Suprapubic skin (tissue), 4 donors: ENCODE measurements at places on chromosomes 7 and 10. TPM values are rescaled to one million over a fixed set of nuclear protein-coding genes. Genes with fewer than 3 reads are reported as not detected.
A peak's percentile ranks its signal among the peaks of the same experiment; 100 is the strongest.

VWA2 gene
- total RNA-seq = 31.0 TPM

CC2D2B gene
- total RNA-seq = 3.9 TPM

PRPS1L1 gene
- total RNA-seq = not detected

C10orf67 gene
- total RNA-seq = 1.4 TPM

PRSS37 gene
- not detected for total RNA-seq

CALCR gene
- total RNA-seq = not detected

MBL2 gene
- not detected for total RNA-seq

TLL2 gene
- 0.60 TPM for total RNA-seq

ADCK2 gene
- total RNA-seq = 65.9 TPM

NKX2-3 gene
- total RNA-seq = not detected

NME8 gene
- 7.3 TPM for total RNA-seq

ADRA2A gene
- 2.3 TPM for total RNA-seq

DNA sequence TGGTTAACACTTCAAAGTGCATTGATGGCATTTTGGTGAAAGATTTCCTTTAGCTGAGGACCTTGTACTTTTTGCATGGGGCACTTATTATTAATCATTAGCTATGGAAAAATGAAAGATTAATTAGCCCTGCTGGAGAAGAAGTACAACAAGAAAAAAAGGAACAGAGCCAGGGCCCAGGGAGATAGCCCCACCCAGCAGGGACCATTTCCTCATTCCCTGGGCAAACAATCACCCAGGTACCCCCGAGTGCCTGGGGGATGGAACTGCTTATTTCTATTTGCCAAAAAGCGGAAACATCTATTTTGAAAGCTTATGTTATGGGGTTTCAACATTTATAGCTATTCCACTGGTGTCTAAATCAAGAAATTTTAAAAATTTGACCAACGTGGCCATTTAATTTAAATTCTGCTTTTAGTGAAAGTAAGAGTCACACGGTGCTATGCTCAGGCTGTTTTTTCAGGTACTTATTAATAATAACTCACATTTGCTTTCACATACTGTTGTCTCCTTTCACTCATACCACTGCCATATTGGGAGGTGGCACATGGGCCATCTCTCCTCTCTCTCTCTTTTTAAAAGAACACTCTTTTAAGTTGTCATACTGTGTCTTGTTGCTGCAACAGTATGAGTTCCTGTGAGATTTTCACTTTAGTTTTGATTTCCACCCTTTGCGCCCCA lies 143.6 kb upstream of the KIF5B start:
- H3K27ac ChIP-seq = no peak overlapping the region
- H3K27me3 ChIP-seq = no peaks in the 10 kb centered on the region
- H3K4me3 ChIP-seq = no peak overlapping the region
- DNase-seq = no peak

GRCh38 chr7:55546814-55547213 lies 25.5 kb downstream of the VOPP1 start:
- H3K4me3 ChIP-seq = no peak overlapping the region
- peak; percentile 81 for DNase-seq
- H3K27me3 ChIP-seq = no peaks in the 10 kb centered on the region

DNA sequence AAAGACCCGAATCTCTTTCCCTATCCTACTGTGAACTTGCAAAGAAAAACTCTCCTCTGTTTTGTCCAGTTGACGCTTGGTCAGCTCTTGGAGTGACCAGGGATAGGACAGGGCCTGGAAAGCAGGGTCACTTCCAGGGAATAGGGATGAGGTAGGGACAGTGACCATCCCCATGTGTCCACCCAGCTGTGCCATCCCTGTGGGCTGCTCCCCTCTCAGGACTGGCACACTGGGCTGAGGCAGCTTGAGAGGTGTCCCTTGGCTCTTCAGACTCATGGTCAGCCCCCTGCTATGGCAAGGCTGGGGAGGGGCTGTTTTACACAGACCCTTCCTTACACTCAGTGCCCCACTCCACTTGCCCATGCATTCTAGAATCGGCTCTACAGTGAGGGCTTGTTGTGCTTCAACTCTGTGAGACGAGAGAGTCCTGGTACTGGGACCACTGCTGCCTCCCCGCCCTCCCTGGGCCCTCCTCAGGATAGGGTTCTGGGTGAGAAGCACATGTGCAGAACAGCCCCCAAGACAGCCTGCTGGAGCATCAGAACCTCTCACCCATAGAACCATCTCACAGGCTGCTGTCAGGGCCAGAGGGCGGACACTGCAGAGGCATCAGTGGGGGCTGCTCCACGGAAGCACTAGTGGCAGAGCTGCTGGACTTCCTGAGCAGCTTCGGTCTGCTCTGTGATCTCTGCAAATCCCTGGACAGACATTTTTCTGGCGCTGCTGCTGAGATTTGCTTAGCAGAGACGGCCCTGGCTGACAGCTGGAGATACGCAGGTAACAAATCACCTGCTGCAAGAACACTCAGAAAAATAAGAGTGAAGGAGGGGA lies 202.8 kb upstream of the CXCL12 start:
- H3K27ac ChIP-seq = no peak overlapping the region
- H3K4me3 ChIP-seq = no peak overlapping the region

DNA sequence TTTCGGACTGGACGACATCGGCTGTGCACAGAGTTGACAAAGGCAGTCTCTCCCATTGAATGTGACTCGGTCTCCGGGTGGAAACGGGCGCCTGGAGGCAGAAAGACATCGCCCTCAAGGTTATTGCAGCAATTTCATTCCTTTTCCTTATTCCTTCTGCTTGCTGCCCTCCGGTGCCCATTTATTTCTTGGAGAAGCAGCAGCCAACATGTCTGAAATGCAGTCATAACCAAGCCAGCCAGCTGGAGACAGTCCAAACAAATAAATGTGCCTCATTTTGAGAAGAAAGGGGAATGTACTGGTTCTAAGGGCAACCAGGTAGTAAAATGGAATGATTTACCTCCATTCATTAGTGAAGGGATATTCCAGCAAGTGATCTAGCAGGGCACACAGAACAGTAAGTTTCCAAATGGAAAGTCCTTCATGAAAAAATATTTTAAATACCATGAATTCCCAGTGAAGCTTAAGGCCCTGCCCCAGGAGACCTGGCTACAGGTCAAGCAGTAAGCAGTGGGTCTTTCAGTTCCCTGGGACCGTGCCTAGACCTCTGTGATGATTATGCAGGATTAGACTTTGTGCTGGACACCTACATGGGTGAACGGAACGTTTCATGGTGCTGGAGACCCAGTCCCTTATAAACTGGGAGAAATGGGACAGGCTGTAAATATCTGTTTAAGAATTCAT lies 86.6 kb downstream of the ABLIM1 start:
- no peaks in the 10 kb centered on the region for H3K36me3 ChIP-seq
- H3K27me3 ChIP-seq = no peaks in the 10 kb centered on the region
- H3K27ac ChIP-seq = no peak overlapping the region

DNA sequence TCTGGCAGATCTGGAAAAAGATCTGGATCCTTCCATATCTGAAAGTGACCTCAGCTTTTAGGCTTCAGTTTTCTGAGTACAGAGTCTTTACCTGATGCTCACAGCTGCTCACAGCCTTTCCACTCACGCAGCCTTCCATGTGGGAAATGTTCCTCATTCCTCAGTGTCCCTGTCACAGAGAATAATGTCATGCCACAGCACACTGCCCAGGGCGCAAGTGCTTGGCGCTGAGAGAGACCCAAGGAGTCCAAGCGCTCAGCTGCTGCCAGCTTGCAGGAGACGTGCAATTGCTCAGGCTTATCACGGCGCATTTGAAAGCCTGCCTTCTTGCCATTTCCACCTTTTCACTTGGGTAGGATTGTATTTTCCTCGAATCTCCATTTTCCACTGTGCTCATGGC lies 271.9 kb upstream of the MKI67 start:
- H3K36me3 ChIP-seq = no peaks in the 10 kb centered on the region
- DNase-seq = no peak
- no peak overlapping the region for H3K27ac ChIP-seq
- H3K4me3 ChIP-seq = no peak overlapping the region
- H3K4me1 ChIP-seq = no peaks in the 10 kb centered on the region

- no peak for DNase-seq
- H3K27me3 ChIP-seq = no peaks in the 10 kb centered on the region
- H3K4me3 ChIP-seq = no peak overlapping the region
- no peaks in the 10 kb centered on the region for H3K36me3 ChIP-seq
Observed at GRCh38 chr10:97157578-97158095, 28.1 kb downstream of the SLIT1 start.

DNA sequence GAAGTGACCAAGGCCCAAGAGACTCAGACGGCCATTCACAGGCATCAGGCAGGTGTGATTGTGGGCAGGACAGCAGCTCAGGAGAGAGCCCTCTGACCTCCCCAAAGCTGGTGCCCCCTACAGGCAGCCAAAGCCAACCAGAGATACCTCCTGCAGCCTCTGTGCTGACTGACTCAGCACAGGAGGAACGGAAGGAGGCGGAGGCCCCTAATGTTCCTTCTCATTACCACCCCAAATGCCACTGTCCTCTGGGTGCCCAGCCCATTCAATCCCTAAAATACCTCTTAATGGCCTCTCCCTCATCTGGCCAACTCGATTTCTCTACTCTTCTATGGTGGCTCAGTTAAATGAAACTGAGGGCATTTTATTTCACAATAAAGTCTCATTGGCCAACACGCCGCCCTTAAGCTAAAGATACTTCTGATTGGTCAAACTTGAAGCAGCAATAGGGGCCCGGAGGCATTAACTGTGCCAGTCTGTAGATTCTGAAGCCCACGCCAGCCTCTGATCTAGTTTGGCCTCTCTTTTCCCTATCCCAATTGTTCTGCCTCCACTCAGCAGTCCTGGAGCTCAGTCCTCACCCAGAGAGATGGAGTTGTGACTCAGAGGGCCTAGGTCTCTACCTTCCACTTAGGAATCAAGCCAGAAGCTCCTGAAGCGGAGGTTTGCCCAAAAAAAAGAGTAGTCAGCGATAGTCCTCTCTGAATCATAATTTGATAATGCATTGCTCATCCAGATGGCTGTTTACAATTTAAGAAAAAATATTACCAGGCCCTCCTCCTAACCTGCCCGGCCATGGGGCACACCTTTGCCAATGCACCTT lies 1.2 kb downstream of the CYREN start:
- H3K4me3 ChIP-seq = peak overlapping the region; percentile 84
- peaks cover 51% of the 10 kb centered on the region for H3K4me1 ChIP-seq
- H3K27ac ChIP-seq = peak overlapping the region; percentile 97
- H3K36me3 ChIP-seq = peaks cover 41% of the 10 kb centered on the region
- no peaks in the 10 kb centered on the region for H3K27me3 ChIP-seq

DNA sequence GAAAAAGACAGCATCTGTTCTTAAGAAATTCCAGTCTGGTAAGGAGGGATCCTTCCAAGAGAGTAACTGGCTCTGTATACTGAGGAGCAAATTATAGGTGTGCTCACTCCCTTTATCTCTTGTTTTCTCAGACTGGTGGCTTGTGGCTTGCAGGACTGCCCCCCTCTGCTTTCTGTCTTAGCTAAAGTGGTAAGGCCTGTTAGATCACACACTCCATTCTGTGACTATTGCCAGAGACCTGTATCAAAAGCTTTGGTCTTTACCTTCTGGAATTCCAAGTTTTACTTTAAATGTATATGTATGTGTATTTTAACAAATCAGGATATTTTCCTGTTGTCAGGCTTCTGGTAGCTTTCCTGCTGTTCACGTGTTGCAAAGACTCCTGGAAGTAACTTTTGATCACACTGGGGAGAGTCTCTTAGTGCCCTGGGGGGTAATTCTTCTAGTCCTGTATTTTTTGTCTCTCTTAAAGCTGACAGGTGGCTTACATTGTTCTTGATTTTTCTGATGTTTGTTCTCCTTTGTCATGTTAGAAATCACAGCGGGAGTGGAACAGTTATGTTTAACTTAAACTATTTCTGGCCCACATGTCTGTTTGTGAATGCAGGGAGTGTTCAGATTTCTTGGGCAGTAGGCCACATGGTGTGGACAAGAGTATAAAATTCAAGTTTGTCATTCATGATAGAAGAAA lies 99.0 kb downstream of the PLPP4 start:
- no peak overlapping the region for H3K4me3 ChIP-seq
- H3K4me1 ChIP-seq = no peaks in the 10 kb centered on the region
- no peak for DNase-seq
- no peak overlapping the region for H3K27ac ChIP-seq
- no peaks in the 10 kb centered on the region for H3K27me3 ChIP-seq

- peak overlapping the region; percentile 98 for H3K27ac ChIP-seq
- H3K27me3 ChIP-seq = no peaks in the 10 kb centered on the region
- DNase-seq = no peak
- no peaks in the 10 kb centered on the region for H3K36me3 ChIP-seq
- peaks cover 29% of the 10 kb centered on the region for H3K4me1 ChIP-seq
Observed at GRCh38 chr10:97319671-97320479, 804 bp downstream of the FRAT1 start.

GRCh38 chr7:3897430-3898372 lies 596.6 kb downstream of the SDK1 start:
- DNase-seq = no peak
- no peaks in the 10 kb centered on the region for H3K36me3 ChIP-seq
- H3K4me3 ChIP-seq = no peak overlapping the region
- peaks cover 8% of the 10 kb centered on the region for H3K4me1 ChIP-seq

- no peak overlapping the region for H3K27ac ChIP-seq
- H3K27me3 ChIP-seq = no peaks in the 10 kb centered on the region
- H3K36me3 ChIP-seq = no peaks in the 10 kb centered on the region
- no peak overlapping the region for H3K4me3 ChIP-seq
- no peak for DNase-seq
Observed at GRCh38 chr7:33250421-33250871, 121.1 kb downstream of the BBS9 start.
